ENCODE measurements at places on chromosomes 6 and 20.
A peak's percentile ranks its signal among the peaks of the same experiment; 100 is the strongest.

DNA sequence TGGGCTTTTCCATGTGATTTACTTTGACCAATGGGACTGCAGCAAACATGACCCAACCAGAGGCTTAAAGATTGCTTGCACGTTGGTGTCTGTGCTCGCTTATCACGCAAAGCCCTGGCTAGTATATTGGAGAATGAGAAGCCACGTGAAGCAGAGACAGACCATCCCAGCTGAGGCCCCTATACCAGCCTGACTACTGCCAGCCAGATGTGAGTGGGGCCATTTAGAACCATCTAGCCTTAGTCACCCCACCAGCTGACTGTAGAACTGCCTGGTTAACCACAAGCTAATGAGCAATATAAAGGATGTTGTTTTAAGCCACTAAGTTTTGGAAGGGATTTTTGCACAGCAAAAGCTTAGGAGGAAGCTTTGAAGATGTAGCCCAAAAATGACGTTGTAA, 74.5 kb downstream of the MACROD2 start:
- DNase-seq: no peak

- no peak for DNase-seq
Measured at GRCh38 chr6:35019171-35019570, 122.0 kb downstream of the TCP11 start.

DNA sequence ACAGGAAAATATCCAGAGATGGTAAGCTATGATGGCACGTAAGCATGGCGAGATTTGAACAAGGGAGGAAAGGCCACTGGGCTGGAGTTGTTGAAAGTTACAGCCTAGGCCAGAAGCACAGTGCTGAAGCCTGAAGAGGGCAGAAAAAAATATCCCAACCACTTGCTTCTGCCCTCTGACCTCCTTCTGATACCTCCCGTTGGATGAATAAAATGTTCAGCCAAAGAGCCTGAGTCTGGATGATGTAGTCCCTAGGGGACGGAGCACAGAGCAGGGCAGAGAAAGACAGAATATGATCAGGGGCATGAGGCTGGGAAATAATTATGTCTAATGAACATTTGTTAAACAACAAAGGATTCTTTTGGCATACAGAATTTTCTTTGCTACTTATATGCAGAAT, 19.7 kb downstream of the KLHL31 start:
- no peak for DNase-seq

- DNase-seq: no peak
Measured at GRCh38 chr20:1187605-1188171, 2.9 kb upstream of the TMEM74B start.

GRCh38 chr6:6386010-6386409, 65.5 kb upstream of the F13A1 start:
- DNase-seq: peak; percentile 32

DNA sequence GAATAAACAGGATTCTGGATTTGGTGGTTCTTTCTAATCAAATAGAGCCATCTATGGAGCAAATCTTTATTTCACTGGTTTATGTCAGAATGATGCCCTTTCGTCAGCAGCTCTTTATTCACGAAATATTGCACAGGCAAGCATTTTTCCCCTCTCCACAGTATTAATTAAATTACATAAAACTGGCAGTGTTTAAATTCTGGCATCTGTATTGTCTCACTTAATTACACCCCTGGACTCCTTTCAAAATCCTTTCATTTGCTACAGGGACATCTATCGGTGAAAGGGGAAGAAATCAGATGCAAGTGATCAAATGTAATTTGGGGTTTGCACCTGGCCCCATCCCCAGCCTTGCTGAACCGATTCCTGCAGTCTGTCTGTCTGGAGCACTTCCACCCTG, 801.9 kb downstream of the QKI start:
- DNase-seq: no peak

DNA sequence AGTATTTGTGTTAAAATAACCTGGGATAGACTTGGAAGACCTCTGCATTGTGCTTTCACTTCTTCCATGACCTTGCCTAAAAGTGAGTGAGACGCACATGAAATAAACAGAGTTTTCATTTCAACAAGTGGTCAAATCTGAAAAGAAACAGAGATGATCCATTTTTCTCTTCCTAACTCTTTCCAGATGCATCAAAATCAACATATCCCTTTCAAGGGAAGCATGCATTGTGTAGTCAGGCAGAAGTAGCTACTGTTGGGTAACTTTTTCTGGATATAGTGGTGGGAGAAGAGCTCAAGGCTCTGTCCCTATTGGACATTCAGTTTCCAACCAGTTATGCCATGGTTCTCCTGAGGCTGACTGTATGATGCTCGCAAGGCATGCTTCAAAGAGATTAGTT, 233.0 kb upstream of the JAG1 start:
- DNase-seq: no peak

GRCh38 chr6:133235221-133235620, 5.9 kb upstream of the EYA4 start:
- DNase-seq: no peak

- DNase-seq: peak; percentile 14
Measured at GRCh38 chr20:47620808-47621805, 119.4 kb downstream of the NCOA3 start.

GRCh38 chr6:137415127-137415833, 78.9 kb downstream of the OLIG3 start:
- DNase-seq: peak; percentile 62

- no peak for DNase-seq
Measured at GRCh38 chr20:20365480-20366161, 2.3 kb upstream of the INSM1 start.

GRCh38 chr6:7073821-7074525, 33.8 kb upstream of the RREB1 start:
- no peak for DNase-seq

DNA sequence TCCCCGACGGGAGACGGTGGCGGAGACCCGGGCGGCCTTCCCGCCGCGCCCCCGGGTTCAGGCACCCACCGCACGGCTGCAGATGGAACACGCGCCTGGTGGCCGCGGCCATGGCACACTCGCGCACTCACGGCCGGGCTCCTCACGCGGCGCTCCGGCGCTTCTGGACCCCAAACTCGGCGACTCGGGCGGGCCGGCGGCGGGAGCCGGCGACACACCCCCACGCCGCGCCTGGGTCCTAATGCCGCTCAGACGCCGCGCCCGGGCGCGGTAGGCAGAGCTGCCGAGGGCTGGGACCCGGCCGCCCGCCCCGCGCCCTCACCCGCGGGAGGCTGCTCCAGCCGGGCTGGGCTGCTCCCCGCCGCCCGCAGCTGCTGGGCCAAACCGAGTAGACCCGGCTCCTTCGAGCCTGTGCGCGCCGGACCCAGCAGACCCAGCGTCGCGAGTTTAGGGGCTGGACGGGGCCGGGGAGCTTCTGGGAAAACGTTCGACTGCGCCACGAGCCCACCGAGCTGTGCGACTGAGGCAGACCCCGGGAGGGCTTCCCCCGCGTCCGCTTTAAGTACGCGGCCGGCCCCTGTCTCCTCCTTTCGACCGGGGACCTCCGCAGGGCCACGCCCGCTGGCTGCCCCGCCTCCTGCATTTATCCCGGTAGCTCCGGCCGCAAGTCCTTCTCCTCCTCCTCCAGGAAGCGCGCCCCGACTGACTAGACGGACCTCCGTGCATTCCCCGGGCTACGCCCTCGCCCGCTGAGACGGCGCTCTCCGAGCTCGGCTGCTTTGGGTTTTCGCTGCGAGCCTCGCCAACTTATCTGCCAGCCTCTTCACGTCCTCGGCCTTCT, at the start of gene SLC4A11:
TSS of gene SLC4A11 (minus strand) at position 165 of the 841 bp plus-strand sequence. CDS start at position 112, 53 bp downstream.
- DNase-seq: no peak

DNA sequence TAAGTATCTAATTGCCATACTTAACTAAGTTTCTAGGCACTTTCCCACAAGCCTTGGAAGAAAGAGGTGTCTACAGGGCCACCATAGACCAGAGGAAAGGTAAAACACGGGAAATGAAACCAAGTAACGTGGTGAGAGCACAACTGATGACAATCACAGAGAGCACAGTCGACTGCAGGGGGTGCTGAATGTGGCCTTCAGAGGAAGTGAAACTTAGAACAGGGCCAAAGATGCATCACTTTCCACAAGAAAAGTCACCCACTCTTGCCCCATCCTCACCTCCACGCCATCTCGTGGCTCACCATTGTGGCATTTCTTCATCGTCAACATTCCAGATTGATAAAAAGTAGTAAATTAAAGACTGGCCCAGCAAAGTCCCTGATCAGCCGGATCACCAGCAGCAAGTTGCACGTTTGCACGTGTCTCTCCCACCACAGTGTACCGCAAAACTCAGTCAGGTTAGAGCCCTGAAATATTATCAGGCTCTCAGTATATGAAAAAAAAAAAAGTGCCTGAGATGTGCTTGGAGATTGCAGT, 31.4 kb downstream of the HIVEP2 start:
- no peak for DNase-seq

DNA sequence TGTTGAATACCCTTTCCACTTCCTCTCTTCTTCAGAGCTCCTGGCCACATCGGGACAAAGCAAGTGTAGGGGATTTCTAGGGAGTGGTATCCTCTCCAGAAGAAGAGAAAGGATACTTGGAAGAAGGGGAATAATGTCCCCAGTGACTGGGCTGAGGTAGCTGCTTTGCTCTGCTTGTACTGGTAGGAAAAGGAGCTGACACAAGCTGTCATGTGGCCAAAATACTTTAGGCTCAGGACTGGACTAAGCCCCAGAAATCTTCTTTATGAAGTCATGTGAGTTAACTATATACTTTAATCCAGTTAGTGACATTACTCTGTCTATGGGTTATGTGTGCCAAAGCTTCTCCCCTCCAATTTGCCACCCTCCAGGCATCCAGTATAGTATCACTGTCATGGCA, 40.5 kb downstream of the AKIRIN2 start:
- DNase-seq: no peak

GRCh38 chr6:131070061-131070460, 7.0 kb upstream of the EPB41L2 start:
- no peak for DNase-seq

GRCh38 chr20:14845199-14846160, 508.1 kb upstream of the FLRT3 start:
- no peak for DNase-seq

DNA sequence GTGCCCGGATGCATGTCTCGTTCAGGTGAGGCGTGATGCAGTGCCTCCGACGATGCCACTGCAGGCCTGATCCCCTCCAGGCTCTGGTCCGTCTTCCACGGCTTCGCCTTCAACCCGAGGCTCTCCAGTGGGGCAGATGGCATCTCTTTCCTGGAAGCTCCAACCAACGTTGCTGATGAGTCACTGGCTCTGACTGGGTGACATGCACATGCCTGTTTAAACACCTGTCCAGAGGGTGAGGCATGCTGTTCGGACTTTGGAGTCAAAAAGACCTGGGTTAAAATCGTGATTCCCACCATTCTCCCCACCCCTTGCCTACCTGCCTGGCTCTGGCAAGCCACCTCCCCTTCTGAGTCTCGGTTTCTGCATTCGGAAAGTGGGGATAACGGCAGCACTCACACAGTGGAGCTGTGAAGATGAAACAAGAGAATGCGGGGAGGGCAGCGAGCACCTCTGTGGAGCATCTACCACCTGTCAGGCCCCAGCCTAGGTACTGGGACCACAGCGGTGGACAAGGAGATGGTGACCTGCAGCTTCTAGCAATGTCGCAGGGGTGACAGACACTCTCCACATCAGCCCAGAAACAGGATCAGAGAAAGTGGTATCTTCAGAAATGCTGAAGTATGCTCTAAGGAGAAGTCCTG, 8.5 kb upstream of the EDN3 start:
- DNase-seq: no peak

GRCh38 chr20:2237059-2237458, 58.7 kb upstream of the TGM3 start:
- no peak for DNase-seq

- DNase-seq: no peak
Measured at GRCh38 chr6:85421972-85422371, 27.9 kb upstream of the NT5E start.

- DNase-seq: no peak
Measured at GRCh38 chr6:6686748-6687601, 98.5 kb downstream of the LY86 start.

DNA sequence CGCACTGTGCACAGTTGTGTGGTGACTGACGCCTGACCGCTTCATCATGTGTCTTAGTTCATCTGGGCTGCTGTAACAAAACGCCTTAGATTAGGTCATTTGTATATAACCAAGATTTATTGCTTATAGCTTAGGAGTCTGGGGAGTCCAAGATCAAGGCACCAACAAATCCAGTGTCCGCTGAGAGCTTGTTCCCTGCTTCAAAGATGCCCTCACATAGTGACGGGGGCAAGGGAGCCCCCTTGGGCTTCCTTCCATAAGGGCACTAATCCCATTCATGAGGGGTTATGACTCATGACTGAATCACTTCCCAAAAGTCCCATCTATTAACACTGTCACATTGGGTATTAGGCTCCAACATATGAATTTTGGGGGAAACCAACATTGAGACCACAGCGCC, 34.6 kb downstream of the CYP24A1 start:
- no peak for DNase-seq

DNA sequence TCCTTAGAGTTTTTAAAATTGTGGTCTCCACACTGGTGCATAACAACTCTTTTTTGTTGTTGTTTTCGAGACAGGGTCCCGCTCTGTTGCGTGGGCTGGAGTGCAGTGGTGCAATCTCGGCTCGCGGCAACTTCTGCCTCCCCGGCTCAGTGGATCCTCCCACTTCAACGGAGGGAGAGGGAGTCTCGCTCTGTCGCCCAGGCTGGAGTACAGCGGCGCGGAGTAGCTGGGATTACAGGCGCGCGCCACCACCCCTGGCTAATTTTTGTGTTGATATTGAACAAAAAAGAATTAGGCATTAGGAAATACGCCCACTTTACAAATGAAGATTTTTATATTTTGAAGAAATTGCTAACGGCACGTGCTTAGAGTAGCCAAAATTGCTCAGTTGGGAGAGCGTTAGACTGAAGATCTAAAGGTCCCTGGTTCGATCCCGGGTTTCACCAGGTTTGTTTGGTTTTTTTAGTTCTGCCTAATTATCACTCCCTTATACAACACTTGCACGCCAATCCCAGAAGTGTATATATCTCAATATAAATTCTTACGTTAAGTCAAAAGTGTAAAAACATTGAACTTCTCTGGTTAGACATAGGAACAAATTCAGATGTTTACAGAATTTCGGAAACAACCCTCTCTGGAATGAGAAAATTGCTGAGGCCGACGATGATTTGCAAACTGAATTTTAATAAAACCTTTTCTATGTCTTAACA, 159.6 kb downstream of the TRIM27 start:
- no peak for DNase-seq

GRCh38 chr6:100234625-100235024, 230.1 kb downstream of the SIM1 start:
- no peak for DNase-seq

DNA sequence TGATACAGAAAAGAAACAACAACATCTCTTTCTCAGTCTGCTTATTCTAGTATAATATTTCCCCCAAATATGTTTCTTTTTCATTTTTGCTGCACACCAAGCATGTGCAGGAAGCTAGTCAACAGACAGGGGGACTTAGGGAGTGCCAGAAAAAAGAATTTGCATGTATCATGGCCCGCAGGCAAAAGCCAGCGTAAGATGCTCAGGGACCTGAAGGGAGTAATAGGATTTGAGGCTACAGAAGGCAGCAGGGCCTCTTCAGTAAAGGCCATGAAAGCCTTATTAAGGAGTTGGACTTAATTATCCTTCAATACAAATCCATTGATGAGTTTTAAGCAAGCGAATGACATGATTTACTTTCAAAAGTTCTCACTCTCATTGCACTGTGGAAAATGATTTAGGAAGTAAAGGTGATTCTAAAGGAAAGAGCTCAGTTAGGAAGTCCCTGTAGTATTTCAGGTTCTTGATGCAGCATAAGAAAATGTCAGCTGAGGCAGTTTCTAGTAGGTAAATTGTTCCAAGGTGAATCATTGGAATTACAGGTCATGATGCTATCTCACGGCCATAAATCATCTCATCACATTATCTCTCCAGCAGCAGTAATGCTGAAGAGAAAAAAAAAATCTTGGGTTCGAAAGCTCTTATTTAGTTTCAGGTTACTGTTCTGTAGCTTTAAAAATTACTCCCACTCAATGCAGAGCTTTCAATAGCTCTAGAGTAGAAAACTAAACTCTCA, 94.8 kb downstream of the PTCHD4 start:
- no peak for DNase-seq
